ENCODE measurements at places on chromosomes 6 and 20.

GRCh38 chr6:142702501-142703460 is 242.2 kb downstream of the HIVEP2 start:
- DNase-seq: no peak

DNA sequence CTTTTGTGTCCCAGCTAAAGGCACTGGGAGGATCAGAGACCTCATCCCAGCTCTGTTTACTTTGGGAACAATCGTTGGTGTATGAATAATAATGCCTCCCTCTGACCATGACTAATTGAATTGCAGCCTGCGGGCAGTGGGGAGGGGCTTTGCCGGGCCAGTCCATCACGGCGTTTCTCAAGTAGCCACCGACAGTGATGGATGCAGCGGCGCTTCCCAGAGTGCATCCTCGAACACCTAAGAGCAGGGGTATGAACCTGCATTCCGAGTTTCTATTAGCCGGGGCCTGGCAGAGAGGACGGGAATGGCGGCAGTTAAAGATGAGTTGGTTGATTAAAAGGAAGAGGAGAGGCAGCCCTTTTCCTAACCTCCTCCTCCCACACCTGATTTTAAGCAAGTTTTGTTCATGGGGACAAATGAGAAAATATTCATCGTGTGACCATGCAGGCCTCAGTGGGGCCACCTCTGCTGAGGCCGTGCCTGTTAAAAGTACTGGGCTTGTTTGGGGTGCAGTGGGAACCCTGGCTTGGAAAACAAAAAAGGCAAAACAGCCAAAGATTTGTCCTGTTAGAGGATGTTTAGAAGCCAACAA is 154.1 kb downstream of the FOXA2 start:
- DNase-seq: no peak

DNA sequence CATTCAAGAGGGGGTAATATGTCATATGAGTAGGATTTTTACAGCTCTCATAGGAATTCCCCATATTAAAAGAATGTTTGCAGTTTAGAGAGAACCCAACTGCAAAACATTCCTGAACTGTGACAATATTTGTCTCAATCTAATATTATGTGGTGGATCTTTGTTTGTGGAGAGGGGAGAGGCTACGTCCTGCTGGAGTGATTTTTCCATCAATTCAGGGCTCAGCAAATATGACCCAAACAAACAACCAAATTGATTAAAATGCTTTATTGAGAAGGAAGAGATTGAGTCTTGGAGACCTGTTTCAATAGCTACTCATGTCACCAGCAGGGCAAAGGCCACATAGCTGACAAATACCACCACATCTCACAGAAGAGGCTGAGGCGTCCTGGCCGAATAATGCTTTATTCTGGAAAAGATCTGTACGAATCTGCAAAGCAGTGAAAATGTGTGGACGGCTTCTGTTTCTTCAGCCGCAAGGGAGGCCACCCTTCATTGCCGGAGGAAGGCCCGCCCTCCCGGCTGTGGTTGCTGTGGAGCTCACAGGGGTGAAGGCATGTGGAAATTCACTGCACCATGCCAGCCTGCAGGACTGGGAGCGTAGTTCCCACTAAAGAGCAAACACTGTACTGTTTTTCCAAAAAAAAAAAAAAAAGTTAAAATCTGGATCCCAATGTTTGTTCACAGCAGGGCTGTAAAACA is 89.7 kb upstream of the QKI start:
- no peak for DNase-seq

DNA sequence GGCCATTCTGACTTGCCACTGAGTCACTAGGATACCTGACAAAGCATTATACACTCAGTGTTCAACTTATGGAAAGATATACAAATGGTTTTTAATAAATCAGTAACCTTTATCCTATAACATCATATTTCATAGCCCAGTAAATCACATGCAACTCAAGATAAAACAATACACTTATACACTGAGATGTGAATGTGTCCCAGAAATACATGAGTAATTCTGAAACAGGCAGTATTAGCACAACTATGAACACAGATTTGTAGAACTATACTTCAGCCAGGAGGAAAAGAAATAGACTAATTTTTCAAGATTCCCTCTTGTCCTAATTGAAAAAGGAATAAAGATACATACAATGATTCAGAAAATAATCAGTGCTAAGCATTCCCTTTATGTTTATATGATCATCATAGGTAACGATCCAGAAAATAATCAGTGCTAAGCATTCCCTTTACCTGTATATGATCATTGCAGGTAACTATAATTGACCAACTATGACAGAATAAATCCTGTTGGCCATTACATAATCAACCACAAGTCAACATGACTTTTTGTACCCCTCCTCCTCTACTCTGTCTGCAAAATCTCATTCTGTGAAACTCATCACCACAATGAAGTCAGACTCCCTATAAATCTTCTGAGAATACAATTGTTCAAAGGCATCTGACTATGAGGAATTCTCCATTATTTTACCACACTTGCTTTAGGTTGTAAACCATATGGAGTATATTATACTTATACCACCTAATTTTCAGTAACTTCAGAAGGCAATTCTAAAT is 30.3 kb downstream of the HACE1 start:
- no peak for DNase-seq

DNA sequence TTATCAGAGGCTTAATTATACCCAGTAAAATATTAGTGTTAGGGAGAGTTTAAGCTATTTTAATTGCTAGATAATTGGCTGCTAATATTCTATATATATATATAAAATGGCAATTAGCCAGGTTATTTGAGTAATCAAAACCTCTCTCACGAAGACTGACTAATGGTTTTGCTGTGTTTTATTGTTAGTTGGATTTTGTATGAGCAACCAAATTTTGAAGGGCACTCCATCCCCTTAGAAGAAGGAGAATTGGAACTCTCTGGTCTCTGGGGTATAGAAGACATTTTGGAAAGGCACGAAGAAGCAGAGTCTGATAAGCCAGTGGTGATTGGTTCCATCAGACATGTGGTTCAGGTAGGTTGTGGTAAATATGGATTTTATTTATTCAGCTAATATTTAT is 102.2 kb downstream of the RTN4IP1 start:
- DNase-seq: no peak

DNA sequence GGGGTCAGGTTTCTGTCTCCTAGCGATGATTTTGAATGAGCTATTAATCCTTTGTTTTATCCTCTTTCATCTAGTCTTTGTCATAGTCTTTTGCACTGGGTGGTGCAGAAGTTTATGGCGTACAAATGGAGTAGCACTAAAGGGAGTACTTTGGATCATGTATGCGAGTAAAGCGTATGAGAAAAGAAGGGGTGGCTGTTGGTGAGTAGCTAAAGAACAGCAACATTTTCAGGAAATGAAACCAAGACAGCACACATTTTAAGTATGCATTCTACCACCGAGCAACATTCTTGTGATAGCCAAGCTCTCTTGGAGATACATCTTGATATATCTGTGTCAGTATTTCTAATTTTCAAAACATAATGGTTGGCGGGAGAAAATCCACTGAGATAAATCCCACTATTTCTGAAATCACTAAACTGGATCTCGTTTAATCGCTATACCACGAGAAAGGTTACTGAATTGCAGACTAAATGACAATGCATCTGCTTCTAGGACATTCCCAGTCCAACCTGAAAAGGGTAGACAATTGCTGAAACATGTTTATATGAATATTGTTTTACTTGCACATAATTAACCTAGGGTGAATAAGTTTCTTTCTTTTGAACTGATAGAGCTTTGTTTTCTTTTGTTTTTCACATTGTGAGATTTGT is 196.1 kb downstream of the TRIM27 start:
- no peak for DNase-seq
